ENCODE measurements at places on chromosomes 1 and 21.

- DNase-seq = peak; percentile 92
Observed at GRCh38 chr1:88985032-88985431, 7.4 kb downstream of the KYAT3 start.

DNA sequence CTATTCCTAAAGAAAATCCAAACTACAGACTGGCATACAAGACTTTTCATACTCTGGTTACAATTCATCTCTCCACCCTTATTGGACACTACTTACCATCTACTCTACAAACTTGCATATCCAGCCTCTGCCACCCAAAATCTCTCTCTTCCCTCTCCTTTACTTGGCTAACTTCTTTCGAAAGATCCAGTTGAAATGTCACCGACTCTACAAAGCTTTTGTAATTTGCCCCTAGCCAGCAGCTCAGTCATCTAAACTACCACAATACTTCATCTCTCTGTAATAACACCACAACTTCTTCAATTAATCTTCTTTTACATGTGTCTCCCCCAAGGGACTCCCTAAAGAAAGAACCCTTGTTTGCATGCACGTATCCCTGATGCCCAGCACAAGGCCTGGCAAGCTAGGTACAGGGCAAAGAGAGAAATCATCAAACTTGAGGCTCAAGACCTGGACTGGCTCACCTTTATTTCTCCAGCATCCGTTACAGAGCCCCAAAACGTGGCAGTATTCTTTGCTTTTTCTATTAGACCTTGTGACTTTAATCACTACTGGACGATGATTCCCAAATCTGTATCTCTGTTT lies 2.7 kb downstream of the ZBTB21 start:
- DNase-seq = no peak

DNA sequence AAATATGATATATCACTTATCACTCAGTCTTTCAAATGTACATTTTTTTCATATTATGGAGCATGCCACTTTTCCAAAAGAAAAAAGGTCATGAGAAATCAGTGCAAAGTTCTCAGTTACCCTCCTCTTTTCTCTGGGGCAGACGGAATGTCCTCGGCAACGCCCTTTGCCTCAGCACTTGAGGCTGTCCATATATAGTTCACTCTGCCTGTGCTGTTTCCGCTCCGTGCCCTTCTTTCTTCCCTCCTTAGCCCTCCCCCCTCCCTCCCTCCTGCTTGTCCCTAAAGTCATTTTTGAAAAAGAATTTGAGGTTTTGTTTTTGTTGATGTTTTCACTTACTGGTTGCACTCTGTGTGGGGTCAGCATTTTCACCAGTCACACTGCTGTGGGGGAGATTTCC lies 5.4 kb downstream of the BARHL2 start:
- DNase-seq = no peak

DNA sequence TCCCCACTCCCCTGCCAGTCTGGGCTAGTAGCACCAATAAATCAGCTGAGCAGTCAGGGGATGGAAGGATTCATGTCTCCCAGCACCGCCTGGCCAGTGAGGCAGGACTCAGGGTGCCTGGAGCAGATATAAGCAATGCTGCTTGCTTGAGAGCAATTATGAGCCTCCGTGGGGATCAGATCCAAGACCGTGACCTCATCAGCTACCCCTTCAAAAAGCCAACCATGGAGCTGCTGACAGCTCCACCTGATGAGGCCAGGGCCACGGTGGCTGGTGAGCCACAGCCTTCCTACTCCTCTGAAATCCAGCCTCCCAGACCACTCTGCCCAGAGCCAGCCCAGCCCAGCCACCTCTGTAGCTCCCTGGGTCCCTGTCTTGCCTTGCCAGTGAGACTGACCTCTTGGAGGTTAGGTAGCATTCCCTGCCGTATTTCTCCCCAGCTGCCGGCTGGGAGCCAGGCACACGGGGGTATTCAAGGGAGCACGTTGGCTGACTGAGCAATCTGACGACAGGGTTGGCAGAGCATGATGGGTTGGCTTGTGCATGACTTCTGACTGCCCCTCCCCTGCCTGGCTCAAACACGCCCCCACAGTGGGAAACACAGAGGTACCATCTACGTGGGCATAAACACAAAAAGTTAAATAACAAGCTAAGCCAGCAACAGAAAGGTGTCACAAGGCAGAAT lies 28.4 kb downstream of the SYT2 start:
- no peak for DNase-seq

GRCh38 chr1:2320006-2320405 lies 71.3 kb downstream of the MORN1 start:
- no peak for DNase-seq

DNA sequence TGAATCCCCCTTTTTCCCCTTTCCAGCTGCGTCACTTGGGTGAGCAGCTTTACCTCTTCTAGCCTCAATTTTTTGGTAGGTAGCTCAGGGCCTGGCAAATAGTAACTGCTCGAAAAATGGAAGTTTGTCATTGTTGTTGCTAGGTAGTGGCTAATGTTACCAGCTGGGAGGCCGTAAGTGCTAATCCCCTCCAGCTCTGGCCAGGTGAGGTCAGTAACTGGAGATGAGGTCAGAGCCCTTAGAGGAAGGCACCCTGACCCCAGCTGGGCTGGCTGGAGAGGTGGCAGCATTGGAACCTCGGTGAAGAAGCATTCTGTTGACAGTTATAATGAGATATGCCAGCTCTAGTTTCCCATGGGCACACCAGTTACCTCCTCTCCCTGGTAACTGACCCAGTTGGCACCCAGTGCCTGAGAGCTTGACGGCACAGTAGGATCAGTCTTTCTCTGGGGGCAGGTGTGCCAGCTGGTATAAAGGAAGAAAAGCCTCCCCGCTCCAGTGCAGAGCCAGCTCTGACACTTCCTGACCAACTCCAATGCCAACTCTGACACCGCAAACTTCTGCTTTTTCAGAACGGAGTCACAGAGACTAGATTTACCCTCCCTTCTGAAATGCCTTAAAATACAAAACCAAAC lies 35.0 kb upstream of the SLC2A1 start:
- no peak for DNase-seq

DNA sequence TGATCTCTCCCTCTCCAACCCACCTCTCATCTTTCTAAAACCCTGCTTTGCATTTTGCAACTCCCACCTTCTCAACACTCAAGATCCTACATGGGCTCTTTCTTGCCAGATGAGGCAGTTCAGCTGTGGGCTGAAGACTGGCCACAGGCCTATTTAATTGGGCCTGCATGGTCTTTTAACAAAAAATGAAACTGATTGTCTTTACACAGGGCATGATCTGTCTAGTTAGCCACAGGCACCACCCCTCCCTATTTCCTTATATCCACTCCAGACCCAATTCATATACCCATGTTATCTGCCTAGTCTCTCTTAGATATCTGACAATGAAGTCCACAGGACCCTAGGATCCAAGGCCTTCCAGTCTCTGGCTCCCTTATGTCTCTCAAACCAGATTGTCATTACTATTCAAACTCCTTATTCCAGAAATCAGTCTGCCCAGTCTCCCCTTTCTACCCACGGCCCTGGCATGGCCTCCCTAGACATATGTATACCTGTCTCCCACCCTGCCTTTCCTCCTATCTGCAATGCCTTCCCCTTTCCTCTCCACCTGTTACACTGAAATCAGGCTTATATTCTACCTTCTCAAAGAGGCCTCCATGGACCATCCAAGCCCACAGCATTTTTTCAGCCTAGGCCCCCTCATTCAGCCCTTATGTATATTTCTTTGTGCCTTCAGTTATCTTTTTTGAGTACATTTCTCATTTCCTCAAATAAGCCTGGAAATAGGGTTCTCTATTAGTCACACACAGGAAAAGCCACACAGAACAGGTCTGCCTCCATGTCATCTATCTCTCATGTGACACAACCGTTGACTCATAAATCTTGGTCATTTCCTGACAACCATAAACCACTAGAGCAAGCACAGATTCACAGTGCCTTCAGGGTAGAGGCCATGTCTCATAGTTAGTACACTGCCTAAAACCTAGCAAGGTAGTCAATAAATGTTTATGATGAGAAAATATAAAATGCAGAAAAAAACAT lies 39.0 kb downstream of the LPAR3 start:
- peak; percentile 87 for DNase-seq

GRCh38 chr1:93735722-93736121 lies 54.1 kb upstream of the BCAR3 start:
- DNase-seq = peak; percentile 97

- peak; percentile 77 for DNase-seq
Observed at GRCh38 chr1:183600136-183600535, 9.9 kb upstream of the NCF2 start.

DNA sequence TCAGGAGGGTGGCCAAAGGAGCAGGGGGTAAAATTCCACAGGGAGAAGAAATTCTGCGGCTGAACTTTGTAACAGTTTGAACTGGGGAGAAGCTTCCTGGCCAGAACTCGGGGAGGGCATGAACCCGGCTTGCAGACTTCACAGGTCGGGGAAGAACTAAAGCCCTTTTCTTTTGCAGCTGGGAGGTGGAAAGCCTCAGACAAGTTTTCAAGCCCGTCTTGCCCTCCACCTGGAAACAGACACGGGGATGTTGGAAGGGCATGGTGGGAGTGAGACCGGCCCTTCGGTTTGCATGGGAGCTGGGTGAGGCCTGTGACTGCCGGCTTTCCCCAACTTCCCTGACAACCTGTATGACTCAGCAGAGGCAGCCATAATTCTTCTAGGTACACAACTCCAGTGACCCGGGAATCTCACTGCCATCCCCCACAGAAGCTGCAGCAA lies 11.3 kb downstream of the THEM4 start:
- DNase-seq = no peak

GRCh38 chr1:216458812-216459211 lies 35.6 kb upstream of the USH2A start:
- DNase-seq = no peak

DNA sequence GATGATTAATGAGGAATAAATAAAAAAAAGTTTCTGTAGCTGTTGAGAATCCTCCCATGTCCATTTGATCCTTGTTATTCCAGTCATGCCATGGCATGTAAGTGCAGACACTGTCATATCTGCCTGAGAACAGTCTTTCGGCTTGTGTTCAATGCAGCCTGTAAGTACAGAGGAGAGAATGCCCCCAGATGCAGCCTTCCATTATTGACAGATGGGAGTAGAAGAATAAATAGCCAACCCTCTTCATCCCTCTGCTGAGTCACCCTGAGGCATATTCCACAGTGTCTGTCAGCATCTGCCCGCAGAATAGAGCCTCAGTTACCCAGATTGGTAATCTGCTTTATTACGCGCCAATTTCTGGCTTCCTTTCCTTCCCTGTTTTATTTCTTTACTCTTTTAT lies 139.4 kb downstream of the LRRC7 start:
- no peak for DNase-seq

- DNase-seq = peak; percentile 93
Observed at GRCh38 chr1:8133657-8134430, 107.7 kb upstream of the ERRFI1 start.

GRCh38 chr1:48527051-48527450 lies 55.0 kb upstream of the SPATA6 start:
- no peak for DNase-seq

DNA sequence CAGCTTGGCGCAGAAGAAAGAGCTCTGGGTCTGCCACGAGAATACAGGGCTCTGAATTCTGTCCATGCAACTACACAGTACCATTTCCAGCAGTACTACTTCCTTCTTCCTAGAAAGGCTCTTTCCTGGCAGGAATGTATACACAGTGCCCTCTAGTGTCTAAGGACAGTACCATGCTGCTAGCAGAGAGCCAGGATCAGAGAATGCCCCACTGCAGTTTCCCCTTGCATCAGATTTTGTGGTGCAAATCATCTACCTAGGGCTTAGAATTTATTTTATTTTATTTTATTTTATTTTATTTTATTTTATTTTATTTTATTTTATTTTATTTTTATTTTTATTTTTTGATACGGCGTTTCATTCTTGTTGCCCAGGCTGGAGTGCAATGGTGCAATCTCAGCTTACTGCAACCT lies 50.8 kb downstream of the PAX7 start:
- peak; percentile 39 for DNase-seq

DNA sequence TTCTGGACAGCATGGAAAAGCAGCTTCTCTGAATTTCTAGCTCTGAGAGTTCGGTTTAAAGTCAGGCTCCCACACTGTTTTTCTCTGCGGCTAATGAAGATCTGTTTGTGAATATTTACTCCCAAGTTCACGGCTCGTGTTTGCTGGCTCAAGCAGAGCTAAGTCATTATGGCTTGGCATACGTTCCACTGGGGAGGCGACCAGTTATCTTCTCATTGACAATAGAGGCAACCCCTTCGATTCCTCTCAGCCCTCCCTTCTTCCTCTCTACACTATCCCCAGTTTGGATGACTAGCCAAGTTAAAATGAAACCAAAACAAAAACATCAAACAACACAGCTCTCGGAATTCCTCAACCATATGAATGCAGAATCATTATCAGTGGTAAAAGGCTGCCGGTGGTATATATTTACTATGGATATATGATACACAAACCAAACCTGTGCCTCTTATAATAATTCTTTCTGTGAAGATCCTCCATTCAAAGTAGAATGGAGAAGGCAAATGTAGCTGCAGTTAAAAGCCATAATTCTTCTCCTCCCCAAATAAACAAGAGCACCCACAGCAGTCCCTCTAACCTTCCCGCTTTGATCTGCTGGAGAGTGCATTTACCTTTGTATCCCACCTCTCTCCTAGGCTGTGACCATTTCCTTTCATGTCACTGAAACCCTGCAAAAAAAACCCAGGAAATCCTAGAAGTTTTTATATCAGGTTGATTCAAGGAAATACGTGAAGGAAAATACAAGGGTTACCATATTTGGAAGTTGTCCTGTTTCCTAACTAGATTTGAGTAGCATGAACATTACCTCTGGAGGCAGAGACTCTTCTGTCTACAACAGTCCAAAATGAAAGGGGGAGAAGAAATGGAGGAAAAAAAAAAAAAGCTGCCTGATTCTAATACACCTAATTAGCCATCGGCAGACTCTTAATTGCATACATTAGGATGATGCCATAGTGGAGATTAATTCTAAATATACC lies 108.3 kb upstream of the USH2A start:
- DNase-seq = peak; percentile 28

- DNase-seq = peak; percentile 14
Observed at GRCh38 chr1:57036641-57037579, 71.1 kb upstream of the C8B start.

GRCh38 chr1:162371611-162372010 lies 5.0 kb downstream of the SPATA46 start:
- DNase-seq = peak; percentile 22

DNA sequence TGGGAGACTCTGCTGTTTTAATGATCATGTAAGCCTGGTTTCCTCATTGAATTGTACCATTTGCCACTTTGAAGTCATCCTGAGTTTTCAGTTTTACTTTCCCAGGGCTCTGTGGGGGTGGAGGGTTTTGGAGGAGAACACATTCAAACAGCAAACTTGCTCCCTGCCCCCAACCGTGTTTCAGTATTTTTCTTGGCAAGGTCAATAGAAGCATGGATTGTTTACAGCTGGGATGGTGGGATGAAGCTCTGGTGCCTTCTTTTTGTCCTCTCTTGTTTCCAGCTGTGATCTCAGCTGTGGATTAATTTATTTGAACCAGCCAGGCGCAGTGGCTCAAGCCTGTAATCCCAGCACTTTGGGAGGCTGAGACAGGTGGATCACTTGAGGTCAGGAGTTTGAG lies 54.3 kb upstream of the SERBP1 start:
- DNase-seq = no peak
